Brain pericyte (primary cell): ENCODE measurements at places on chromosomes 5 and 9.

GRCh38 chr5:54281960-54282692 lies 28.2 kb downstream of the ARL15 start:
- no peak for DNase-seq

DNA sequence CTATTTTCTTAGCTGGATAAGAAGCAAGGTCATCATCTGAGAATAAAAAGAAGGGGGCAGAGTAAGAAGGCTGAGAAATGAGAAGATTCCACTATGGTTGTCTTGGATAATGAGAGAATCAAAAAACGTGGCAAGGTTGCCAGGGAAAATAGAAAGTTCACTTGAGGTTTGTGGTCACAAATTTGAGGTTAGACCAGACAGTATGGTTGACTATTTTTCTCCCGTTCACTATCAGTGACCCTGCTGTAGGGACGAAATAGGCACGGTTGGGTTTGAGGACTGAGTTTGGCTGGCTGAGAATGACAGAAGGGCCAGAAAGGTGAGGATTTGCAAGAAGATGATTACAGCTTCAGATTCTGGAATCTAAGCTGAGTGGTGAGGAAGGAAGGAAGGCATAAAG lies 266.0 kb upstream of the ZNF462 start:
- DNase-seq = no peak

DNA sequence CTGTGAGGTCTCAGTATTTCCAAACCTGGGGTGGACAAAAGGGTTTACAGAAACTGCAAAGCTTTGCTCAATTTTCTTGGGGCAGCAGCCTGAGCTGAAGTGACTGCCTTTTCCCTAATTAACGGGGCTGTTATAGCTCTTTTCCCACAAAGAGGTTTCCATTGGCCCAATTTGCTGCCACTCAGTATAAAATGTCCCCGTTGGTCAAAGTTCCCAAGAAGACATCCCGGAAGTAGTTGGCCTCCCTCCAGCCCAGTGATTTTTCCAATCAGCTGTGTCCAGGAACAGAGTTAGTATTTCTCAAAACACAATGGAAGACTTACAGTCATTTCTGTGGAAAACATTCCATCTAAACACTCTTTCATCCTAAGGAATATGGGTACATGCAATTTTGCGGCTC lies 643.6 kb downstream of the ACTL7B start:
- DNase-seq = no peak

DNA sequence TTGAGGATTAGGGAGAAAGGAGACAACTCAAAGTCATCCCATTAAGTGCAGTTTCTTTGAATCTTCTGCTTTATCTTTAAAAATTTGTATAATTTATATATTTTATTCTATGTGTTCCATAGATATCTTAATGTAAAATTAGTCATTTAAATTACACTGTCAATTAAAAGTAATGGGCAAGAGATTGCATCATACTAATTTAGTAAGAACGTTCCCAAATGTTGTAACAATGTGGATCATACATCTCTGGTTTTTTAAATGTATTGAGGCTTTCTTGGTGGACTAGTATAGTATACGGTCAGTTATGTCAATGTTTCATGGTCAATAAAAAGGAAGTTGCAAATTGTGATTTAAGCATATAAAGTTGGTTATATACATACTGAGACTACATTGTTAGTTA lies 6.2 kb downstream of the TSLP start:
- no peak for DNase-seq

GRCh38 chr5:160356550-160357347 lies 13.7 kb downstream of the C1QTNF2 start:
- no peak for DNase-seq

- DNase-seq = no peak
Measured at GRCh38 chr5:28046596-28046995, 1008.2 kb upstream of the CDH9 start.

GRCh38 chr5:137888863-137889759 lies at the start of gene PKD2L2:
TSS of gene PKD2L2 (plus strand) at chr5:137889457. CDS start at chr5:137889492, 35 bp downstream.
- DNase-seq = peak; percentile 49

GRCh38 chr5:53249529-53250200 lies 140.1 kb upstream of the MOCS2 start:
- DNase-seq = peak; percentile 60

DNA sequence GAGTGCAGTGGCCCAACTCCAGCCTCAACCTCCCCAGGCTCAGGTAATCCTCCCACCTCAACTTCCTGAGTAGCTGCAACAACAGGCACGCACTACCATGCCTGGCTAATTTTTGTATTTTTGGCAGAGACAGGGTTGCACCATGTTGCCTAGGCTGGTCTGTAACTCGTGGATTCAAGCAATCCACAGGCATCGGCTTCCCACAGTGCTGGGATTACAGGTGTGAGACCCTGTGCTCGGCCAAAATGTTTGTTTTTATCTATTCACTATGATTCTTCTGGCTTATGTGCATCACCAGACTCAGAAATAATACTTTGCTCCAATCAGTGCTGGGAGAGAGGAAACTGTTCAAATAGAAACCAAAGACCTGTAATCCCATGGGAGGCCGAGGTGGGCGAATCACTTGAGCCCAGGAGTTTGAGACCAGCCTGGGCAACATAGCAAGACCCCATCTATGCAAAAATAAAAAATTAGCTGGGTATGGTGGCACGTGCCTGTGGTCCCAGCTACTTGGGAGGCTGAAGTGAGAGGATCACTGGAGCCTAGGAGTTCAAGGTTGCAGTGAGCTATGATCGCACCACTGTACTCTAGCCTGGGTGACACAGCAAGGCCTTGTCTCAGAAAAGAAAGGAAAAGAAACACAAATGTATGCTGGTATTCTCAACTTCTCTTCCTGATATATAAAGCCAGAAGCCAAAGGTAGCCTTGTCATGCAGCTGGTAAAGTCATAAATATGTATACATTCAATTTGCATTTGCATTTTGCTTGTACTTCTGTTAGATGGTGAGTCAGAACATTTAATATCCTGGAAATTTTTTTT lies 4.5 kb downstream of the PIP5K1B start:
- DNase-seq = no peak

DNA sequence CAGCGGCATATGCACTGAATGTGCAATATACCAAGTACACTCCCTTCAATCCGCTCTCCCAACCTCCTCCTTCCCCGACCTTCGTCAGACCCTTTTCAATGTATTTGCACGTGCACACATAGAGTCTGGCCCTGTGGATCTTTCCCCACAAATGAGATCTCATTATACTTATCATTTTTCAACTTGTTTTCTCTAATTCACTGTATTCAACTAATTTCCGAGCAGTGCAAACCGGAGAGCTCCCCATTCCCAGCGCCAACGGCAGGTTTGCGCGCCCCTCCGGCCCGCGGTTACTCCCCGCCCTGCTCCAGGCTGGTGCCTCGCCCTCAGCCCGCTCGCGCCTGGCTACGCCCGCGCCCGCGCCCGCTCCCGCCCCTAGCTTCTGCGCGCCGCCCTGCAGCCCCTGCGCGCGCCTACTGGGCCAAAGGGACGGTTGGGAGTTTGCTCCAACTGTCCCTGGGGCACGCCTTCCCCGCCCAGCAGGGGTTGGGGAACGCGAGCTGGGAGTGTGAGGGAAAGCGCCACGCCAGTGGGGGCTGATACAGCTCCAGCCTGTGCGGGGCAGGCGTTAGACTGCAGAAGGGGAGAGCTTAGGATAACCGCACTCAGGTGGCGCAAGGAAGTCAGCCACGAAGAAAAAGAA lies 3.3 kb upstream of the CDC20B start:
- DNase-seq = no peak

GRCh38 chr9:114505187-114506081 lies at the start of gene WHRN:
TSS of gene WHRN (minus strand) at chr9:114505473. CDS start at chr9:114504801, 672 bp downstream.
- no peak for DNase-seq

- no peak for DNase-seq
Measured at GRCh38 chr5:4684946-4685345, 455.2 kb upstream of the ADAMTS16 start.

DNA sequence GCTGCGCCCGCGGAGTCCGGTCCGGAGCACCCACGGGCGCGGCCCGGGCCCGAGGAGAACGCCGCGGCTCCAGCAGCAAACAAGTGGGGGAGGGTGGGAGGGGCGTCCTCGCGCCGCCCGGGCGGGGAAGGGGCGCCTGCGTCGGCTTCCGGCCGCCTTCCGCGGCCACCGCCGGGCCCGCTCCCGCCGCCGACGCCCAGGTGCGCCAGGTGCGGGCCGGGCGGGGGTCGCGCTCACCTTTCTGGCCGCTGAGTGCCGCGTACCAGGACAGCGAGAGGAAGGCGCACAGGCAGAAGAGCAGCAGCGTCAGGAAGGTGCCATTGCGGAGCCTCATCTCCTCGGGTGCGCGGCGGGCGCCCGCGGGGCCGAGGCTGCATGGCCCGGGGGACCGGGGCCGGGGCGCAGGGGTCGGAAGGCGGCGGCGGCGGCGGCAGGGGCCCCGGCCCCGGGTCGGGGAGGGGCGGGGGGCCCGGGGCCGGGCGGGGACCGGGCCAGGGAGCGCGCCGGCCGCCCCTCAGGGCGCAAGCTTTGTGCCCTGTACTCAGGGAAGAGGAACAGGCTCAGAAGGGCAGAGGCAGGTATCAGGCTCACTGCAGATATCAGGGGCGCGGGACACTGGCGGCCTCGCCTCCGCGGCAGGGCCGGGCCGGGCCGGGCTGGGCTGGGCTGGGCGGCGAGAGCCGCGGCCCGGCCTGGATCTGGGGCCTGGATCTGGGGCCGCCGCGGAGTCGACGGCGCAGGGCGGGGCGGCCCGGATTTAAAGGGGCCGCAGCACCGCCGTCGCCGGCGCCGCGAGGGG lies at the start of gene MGAT4B:
MGAT4B (minus strand) TSS at position 617 of the 799 bp plus-strand sequence; CDS start at position 334, 283 bp downstream.
- no peak for DNase-seq

- DNase-seq = no peak
Measured at GRCh38 chr5:121108725-121109124, 644.6 kb downstream of the PRR16 start.

DNA sequence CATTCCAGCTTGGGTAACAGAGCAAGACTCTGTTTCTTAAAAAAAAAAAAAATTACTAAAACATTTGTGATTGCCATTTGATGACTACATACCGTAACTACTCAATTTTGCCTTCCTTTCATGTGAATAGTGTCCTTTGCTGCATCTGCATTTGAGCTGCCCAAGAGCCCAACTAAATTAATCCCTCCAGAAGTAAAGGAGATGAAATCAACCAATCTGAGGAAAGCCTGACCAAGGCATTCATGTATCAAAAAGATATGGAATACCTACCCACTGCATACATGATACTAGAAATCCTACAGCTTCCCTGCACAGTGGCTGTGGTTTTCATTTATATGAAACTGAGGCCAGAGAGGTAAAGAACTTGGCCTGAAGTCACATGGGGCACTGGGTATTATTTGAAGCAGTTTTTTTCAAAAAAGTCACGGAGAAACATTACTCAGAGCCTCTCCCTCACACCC lies 177.5 kb downstream of the AOPEP start:
- no peak for DNase-seq

GRCh38 chr5:172988276-172988675 lies 4.7 kb downstream of the ATP6V0E1 start:
- no peak for DNase-seq
